ENCODE measurements at places on chromosomes 13 and 19.

GRCh38 chr13:75224053-75224742, 257.8 kb downstream of the TBC1D4 start:
- no peak for DNase-seq

- DNase-seq: no peak
Measured at GRCh38 chr13:30719525-30719914, 15.8 kb upstream of the ALOX5AP start.

DNA sequence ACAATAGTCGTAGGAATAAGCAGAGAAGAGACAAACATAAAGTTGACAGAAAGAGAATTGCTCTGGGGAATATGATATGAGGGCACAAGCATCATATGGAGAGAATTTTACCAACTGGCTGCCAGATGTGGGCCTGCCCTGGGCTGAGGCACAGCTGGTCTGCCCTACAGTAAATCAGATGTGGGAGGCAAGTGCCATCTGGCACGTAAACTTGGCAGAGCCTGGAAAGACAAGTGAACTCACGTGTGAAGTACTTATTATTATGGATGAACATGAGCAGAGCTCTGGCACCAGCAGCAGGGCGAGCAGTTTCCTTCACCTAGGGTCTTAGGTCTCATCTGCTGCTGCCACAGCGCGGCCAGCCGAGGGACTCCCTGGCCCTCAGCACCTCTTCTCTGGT, 20.6 kb downstream of the PCDH8 start:
- DNase-seq: no peak

DNA sequence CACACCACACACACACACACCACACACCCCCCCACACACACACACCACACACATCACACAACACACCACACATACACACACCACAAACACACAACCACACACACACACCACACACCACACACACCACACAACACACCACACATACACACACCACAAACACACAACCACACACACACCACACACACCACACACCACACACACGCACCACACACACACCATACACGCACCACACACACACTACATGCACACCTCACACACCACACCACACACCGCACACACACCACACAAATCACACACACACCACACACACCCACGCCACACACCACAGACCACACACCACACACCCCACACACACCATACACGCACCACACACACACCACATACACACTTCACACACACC, 83.5 kb downstream of the ZNF557 start:
- no peak for DNase-seq

DNA sequence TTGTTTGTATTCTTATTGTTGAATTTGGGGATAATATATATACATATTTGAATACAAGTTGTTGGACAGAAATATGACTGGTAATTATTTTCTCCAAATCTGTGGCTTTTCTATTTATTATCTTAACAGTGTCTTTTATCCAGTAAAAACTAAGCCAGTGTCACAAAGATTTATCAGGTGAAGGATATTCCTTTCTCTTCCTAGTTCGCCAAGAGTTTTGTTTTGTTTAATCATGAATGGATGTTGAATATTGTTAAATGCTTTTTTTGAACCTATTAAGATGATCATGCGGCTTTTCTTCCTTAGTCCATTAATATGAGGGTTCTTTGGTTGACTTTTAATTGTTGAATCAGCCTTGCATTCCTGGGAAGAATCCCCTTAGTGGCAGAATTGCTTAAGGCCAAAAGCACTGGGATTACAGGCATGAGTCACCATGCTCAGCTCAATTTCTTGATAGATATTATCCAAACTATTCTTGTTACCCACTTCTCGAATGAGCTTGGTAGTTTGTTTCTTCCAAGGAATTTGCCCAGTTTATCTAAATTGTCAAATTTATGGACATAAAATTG, 53.3 kb downstream of the TEX26 start:
- DNase-seq: no peak

- no peak for DNase-seq
Measured at GRCh38 chr13:102555914-102556553, 40.8 kb upstream of the TPP2 start.

DNA sequence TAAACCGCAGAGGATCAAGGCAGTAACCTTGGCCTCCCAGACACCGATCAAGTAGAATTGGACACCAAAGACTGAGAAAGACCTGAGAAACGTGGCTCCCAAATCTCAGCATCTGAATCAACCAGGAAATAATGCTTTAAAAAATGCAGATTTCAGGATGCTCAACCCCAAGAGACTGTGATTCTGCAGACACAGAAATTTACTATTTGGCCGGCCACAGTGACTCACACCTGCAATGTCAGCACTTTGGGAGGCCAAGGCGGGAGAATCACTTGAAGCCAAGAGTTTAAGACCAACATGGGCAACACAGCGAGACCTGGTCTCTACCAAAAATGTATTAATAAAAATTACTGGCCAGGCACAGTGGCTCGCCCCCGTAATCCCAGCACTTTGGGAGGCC, 6.2 kb downstream of the ABCC4 start:
- DNase-seq: no peak

GRCh38 chr13:96072392-96072791, 17.5 kb upstream of the HS6ST3 start:
- DNase-seq: no peak

GRCh38 chr19:15913384-15913783, 15.5 kb upstream of the CYP4F2 start:
- no peak for DNase-seq

GRCh38 chr19:47111006-47111621, 2.5 kb downstream of the ZC3H4 start:
- DNase-seq: no peak

DNA sequence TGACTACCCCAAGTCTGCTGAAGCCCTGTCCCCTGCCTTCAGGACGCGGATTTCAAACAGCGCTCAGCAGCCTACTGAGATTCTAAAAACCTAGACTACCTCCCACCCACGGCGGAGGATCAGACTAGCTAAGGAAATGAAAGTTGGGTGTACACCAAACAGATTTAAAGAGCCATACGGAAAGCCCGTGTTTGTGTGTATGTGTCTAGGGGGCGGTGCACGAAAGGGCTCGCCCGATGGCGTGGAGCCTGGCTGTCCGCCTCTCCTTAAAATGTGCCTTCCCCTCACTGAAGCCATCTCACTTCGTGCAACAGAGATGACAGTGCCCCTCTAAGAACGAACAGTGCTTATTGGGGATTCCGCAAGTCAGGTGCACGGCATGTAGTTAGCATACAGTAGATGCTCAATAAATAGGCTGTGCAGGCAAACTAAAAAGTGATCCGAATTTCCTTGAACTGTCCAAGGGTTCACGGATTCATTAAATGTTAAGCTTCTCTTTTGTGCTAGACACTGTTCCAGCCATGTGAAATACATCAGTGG, 639 bp downstream of the LENG1 start:
- DNase-seq: no peak

DNA sequence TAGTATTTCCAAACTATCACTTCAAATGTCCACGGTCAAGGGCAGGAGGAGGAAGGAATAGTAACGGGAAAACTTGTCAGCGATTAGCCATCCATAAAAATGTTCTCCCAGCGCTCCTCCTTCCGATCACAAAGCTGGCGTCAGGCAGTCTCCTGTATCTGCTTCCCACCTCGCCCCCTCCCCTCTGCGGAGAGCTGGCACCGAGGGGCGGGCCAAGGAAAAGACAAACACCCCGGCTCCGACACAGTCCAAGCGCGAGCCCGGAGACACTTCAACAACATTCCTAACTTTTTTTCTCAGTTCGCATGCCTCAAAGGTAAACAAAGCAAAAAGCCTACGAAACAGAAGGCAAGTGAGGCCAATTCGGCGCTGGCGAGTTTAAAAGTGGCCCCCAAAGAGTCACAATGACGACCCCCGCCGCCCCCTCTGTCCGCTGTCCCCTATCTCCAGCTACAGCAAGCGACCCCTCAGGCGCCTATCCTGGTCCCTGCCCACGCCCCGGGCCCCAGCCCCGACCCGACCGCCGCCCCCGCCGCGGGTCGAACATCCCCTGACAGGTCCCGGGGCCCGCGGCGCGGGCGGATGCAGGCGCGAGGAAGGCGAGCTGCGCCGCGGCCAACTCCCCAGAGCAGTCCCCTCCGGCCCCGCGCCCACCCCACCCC, 736 bp downstream of the SMAD9 start:
- no peak for DNase-seq

DNA sequence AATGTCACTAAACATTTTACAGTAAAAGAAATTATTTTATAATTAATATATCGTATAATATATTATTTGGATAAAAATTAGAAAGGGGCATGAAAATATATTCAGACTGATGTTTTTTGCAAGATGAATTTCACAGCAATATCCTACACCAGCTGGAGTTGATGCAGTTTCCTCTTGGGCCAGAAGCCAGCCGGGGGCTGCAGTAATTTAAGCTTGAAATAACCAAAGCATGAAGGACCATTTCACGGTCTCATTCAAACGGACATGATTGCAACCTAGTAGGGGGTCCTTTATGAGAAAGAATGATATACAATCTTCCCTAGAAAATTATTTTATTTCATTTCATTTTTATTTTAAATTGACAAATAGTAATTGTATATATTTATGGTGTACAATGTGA, 797.2 kb upstream of the PCDH9 start:
- DNase-seq: no peak

DNA sequence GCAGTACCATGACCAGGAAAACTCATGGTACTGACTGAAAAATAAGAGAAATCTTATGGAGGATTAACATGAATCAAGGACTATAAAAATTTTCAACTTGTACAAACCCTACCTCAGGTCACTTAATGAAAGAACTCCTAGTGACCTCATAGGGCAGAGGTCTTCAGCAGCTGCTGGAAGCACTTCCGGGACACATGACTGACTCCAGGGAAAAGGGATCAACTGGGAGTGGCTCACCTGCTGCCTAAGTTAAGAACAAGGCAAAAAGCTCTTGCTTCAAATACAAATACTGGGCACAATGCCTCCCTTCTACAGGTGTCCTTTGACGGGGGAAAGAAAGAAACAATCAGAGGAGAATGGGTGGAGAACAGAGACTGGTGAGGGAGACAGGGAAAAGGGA, 18.6 kb downstream of the DOCK9 start:
- DNase-seq: no peak

- no peak for DNase-seq
Measured at GRCh38 chr13:110536006-110536693, 25.4 kb downstream of the RAB20 start.

DNA sequence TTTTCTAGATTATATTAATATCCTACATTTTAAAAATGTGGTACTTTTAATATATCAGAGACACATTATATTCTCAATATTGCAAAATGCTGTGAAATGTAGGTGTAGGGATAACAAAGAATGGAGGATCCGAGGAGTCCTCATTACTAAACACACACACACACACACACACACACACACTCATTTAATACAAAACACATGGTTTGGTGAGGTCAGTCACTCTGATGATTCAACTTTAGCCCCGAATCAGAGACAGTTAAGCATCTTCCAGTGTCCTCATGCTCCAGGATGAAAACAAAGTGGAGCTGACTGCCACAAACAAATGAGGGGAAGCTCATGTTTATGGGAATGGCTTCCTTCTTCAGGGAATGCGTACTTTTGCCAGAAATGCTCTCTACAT, 147.5 kb downstream of the CYSLTR2 start:
- no peak for DNase-seq

GRCh38 chr13:45331123-45331619, 9.8 kb downstream of the TPT1 start:
- no peak for DNase-seq

GRCh38 chr19:45250832-45251451, at the start of gene MARK4:
Gene MARK4 (plus strand): TSS chr19:45251271. CDS start chr19:45251589, 318 bp downstream.
- DNase-seq: peak; percentile 11

DNA sequence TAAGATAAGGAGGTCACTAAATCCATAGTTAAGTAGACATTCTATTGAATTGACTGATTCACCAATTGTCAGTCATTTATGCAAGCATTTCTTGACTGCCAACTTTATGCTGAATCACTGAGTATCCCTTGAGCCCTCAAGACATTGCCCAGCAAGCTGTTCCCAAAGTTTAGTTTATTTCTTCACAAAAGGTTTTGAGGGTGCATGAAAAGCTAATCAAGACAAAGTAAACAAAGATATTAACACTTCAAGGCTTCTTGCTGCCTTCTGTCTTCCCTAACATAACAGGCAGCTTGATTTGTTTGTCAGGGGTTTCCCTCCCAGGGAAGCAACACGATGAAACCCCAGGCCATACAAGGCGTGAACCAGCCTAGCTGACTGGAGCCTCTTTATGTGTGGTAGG, 374.4 kb downstream of the SPRY2 start:
- DNase-seq: no peak

- DNase-seq: no peak
Measured at GRCh38 chr13:88217883-88218282, 546.7 kb downstream of the SLITRK5 start.

- DNase-seq: no peak
Measured at GRCh38 chr13:111973186-111973585, 93.8 kb upstream of the SOX1 start.

- no peak for DNase-seq
Measured at GRCh38 chr13:45393941-45394570, 24.1 kb downstream of the SLC25A30 start.

GRCh38 chr13:20142023-20142926, 18.6 kb downstream of the GJA3 start:
- no peak for DNase-seq

DNA sequence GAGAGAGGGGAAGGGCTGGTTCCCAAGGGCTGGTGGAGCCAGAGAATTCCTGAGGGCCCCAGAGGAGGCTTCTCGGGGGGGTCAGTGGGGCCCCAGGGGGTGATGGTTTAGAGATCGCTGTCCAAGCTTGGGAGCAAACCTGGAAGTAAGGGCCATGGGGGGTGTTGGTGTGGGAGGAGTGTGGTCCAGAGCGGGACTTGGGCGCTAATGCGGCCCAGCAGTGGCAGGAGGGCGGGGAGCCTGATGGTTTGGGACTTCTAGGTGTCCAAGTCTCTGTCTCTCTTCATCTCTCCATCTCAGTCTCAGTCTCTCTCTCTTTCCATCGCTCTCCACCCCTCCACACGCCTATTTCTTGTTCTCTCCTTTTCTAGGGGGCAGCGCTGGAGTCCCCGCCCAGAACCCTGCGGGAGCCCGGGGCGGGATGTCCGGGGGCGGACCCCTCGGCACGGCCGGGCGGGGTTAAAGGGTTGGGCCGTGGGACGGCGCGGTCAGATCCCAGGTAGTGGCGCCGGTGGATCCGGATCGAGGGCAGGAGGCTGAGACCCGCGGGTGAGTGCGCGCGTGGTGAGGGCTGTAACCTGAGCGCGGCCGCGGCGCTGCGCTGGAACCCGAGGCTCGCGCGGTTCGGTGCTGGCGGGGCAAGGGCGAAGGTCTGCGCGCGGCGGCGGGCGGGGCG, at the start of gene CYP4F22:
Gene CYP4F22 (plus strand): TSS at position 491 of the 676 bp plus-strand sequence. CDS start 16,812 bp downstream, outside the sequence.
- DNase-seq: no peak
